ENCODE measurements at places on chromosomes 12 and 14. TPM values are rescaled to one million over a fixed set of nuclear protein-coding genes. Genes with fewer than 3 reads are reported as not detected.

GRCh38 chr12:124407074-124407473 is 112.2 kb downstream of the RFLNA start:
- DNase-seq: no peak

GRCh38 chr12:105030820-105031807 is 45.0 kb downstream of the NOPCHAP1 start:
- DNase-seq: no peak

HCAR1 gene
- total RNA-seq: 6.1 TPM

GRCh38 chr14:78848234-78848820 is 678.2 kb downstream of the NRXN3 start:
- no peak for DNase-seq

DNA sequence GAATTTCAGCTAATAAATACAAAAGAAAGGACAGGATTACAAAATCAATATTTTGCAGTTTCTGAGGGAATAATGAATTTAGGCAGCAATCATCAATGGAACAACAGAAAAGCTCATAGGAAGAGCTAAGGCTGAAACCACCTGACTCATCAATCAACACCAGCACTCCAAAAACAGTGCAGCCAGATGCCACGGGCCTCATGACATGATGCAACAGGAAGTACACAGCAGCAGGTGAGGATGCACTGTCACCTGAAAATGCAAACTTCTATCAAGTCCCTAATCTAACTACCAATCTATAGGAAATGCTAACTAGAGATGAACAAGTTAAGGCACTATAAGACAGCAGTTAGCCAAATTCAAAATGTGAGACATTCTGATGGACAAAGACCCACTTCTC is 21.7 kb downstream of the GNS start:
- no peak for DNase-seq

GRCh38 chr12:107461222-107461975 is 224.2 kb upstream of the PWP1 start:
- DNase-seq: no peak

DNA sequence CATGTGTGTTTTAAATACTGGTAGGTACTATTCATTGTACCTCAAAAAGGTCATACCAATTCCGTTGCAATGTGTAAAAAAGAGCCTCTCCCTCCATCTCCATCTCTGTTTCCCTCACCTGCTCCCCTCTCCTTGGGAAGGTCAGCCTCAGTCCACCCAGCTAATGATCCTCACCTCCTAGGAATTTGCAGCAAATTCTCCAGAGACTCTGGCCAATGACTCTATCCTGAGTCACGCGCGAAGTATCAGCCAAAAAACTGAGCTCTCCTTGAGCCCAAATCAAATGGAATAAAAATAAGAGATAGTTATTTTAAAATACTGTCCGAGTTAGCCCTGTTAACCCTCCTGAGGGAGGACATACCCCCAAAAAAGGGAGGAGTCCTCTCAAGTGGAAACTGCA is 148.4 kb downstream of the DPF3 start:
- no peak for DNase-seq

- no peak for DNase-seq
Measured at GRCh38 chr12:50914872-50915484, 37.4 kb upstream of the HIGD1C start.

GALNT16 gene
- total RNA-seq: 14.9 TPM

DNA sequence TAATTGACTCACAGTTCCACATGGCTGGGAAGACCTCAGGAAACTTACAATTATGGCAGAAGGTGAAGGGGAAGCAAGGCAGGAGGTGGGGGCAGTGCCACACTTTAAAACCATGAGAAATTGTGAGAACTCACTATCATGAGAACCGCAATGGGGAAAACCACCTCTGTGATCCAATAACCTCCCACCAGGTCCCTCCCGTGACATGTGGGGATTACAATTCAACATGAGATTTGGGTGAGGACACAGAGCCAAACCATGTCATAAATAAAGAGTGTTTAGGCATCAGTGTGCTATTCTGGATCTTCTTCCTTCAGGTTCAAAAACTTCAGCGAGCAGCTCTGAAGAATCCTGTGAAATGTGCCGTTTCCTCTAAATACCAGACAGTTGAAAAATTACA is 9.7 kb downstream of the DDX47 start:
- no peak for DNase-seq

TRIM9 gene
- total RNA-seq: 1.3 TPM

PLEKHG7 gene
- total RNA-seq: not detected

- no peak for DNase-seq
Measured at GRCh38 chr14:69133206-69134125, 19.5 kb downstream of the DCAF5 start.

- DNase-seq: no peak
Measured at GRCh38 chr12:70367258-70368141, 1.4 kb downstream of the KCNMB4 start.

DNA sequence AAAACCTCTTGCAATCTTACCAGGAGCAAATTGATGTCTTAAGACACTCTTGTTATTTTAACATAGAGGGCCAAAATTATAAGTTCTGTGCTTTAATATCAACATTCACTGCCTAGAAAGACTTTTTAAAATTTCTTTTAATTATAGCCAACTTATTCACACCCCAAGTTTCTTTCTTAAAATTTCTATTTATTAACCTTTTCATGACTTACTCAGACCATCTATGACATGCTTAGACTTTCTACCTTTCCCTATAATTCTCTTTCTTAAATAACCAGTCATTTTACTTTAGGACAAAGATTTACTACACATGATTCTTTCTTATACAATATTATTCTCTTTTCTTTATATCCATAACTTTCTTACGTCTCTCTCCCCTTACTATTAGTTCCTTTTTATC is 220.4 kb downstream of the NUBPL start:
- no peak for DNase-seq

DNA sequence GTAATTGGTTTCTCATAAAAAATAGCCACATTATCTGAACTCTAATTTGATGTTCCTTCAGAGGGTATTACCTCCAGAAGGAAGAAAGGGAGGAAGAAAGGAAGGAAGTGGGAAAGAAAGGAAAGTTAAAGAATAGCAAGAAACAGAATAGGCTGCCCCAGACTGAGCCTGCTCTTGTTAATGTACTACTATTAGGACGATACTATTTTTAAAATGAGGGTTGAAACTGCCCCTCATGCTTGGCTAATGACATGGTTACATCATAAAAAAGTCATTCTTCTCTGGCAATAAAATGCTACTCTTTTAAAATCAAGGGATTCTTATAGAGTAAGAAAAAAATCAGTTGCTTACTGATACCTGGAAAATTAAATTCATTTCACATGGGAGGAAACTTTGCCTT is 253.0 kb downstream of the KTN1 start:
- no peak for DNase-seq

GLI1 gene
- total RNA-seq: 0.13 TPM

DNA sequence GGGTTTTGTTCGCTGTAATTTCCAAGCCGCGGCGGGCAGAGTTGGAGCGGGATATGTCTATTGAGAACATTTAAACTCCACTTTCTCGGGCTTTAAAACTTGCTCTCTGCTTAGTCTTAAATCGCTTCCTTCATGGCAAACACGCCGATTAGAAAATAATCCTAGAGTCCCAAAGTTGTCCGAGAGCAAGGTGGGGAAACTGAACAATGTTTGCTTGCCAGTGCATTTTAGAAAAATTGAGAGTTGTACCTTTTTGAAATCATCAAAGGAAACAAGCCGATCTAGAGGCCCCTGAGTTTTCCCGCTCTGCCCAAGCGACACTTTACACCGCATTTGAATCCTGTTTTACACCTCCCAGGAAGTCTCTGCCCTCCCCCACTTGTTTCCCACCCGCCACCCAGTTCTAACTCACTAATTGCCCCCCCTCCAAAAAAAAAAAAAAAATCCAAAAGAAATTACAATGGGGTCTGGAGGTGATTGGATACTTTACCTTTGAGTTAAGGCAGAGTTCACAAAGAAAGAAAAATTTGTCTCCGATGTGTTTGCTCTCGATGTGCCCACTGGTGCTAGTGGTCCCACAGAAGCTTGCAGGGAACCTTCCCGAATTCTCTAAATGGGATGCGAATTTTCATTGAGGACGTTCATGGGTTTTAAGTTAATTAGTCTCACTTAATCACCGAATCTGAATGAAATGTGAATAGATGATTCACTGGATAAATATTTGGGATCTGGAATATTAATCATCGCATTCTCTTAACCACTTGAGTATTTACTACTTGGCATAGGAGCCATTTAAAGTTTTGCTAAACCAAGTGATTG is 2.3 kb downstream of the HMGA2 start:
- DNase-seq: no peak

GRCh38 chr14:37153483-37153882 is 18.9 kb downstream of the SLC25A21 start:
- no peak for DNase-seq

Data from mesenteric fat pad (tissue), 1 donor.